ENCODE measurements at places on chromosomes 1 and 21. TPM values are rescaled to one million over a fixed set of nuclear protein-coding genes. Genes with fewer than 3 reads are reported as not detected.
A peak's percentile ranks its signal among the peaks of the same experiment; 100 is the strongest.

DNA sequence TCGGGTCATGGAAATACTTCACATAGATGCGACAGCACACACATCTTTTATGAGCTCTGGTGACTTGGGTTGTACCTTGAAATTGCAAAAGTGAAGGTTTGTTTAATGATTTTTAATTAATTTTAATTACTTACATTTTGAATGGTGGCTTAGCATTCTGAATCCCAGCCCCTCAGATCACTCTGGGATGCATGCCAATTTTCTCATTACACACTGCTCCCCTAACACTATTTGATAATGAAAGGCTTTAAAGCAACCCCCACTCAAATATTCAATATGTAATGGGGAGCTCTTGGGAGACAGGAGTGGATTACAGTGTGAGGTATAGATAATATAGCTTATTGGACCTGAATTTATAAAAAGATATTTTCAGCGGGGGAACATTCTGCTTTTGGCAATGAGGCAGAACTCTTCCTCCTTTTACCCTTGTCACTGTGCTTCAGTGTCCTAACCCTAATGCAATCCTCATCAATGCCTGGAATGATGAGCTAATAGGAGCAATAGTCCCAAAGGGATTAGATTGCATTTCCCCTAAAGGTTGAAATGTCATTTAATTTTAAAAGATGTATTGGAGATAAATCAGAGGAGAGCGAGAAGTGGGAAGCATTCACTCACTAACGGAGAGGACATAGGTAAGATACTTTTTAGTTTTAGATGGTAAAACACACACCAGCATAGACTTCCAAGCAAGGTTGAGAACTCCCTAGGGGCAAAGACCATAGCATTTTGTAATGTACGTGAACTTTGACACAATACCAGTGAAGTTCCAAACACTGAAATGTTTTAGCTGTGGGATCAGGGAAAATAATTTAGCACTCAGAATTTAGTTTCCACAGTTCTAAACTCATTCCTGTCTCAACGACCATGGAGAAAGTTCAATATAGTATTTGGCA, 384.1 kb upstream of the PLXNA2 start:
- no peak for DNase-seq

DNA sequence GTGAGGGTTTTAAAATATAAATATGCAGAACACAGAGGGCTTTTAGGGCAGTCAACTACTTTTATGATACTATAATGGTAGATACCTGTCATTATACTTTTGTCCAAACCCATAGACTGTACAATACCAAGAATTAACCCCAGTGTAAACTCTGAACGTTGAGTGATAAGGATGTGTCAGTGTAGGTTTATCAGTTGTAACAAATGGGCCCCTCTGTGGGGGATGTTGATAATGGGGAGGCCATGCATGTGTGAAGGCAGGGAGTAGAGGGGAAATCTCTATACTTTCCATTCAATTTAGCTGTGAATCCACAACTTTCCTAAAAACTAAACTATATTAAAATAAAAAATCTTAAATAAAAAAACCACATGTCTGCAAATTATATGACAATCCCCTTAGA, 193.5 kb upstream of the CAMK1G start:
- no peak for DNase-seq

- DNase-seq: no peak
Observed at GRCh38 chr1:201400852-201401230, 1.7 kb upstream of the LAD1 start.

DNA sequence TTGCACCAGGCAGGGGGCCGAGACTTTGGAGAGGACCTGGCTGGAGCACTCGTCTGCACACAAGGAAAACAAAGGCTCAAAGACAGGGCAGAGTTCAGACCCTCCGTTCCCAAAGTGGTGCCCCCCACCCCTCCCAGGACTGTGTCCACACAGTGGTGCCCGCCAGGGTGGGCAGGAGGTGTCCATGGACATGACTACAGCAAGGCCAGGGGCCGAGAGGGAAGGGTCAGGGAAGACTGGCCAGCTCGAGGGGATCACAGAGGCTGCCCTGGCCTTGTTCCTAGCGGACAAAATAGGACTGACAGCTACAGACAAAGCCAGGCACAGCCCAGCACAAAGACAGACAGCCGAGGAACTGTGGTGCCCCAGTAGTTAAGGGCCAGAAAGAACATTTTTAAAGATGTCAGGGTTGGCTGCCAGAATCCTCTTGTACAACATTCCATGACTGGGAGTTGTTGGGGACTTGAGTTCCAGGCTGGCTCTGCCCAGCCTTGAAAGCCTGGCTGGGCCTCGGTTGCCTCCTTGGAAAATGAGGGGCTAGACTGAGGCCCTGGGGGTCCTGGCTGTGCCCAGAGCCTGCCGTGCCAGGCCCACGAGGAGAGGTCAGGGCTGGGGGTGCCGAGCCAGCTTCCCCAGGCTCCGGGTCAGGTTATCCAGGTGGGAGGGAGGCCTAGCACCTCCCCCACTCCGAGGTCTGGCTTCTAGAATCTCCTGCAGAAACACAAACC, 63.7 kb downstream of the SLX9 start:
- no peak for DNase-seq

DNA sequence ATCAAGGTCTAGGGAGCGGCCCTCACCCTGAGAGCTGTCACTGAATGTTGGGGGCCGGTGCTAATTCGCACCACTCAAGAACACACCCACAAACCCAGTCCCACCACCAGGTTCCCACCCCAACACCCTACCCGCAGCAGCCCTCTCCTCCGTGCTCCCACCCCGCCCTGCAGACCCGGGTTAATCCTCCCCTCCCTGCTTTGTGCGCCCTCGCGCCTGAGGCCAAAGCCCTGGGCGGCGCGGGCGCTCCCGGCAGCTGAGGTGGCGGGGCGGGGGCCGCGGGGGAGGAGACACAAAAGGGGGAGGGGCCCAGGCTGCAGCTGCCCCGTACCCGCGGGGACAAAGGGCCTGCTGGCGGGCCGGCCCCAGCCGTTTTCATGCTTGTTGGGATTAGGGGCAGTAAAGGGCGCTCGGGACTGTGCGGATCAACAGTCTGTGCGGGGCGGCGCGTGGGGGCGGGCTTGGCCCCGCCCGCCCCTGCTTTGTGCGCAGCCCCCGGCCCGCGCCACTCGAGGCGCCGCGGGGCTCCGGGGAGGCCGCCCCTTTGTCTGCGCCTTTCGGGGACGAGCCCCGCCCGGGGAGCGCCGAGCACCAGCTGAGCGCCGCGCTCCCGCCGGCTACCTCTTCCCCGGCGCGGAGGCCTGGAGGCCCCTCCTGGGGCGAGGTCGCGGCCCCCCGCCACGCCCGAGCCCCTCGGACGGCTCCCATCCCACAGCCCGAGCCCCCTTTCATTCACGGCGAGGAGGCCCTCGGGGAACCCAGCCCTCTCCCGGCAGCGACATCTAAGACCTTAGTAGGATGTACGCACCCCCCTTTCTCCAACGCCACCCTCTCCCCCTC, 10.9 kb downstream of the C1orf216 start:
- no peak for DNase-seq

- no peak for DNase-seq
Observed at GRCh38 chr21:33203371-33203724, 26.4 kb upstream of the IFNAR2 start.

GBP5 gene
- 0.26 TPM for total RNA-seq

DNA sequence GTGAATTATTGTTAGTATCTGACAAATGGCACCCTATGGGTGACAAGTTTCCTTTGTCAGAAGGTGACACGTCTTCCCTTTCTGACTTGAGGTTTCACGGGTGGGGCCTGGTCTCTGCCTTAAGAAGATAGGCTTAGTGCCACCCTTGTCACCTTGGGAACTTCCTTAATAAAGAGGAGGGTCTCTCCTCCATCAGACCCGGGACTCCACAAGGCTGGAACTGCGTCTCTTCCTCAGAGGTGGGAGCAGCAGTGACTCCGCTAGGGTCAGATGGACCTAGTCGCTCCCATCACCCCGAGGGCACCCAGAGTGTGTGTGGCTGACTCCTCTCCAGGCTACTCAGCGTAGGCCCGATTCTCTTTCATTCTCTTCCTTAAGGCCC, 774 bp upstream of the WDTC1 start:
- no peak for DNase-seq

CHIA gene
- total RNA-seq: not detected

RGS13 gene
- total RNA-seq: not detected

EFNA3 gene
- total RNA-seq: 11.9 TPM

DNA sequence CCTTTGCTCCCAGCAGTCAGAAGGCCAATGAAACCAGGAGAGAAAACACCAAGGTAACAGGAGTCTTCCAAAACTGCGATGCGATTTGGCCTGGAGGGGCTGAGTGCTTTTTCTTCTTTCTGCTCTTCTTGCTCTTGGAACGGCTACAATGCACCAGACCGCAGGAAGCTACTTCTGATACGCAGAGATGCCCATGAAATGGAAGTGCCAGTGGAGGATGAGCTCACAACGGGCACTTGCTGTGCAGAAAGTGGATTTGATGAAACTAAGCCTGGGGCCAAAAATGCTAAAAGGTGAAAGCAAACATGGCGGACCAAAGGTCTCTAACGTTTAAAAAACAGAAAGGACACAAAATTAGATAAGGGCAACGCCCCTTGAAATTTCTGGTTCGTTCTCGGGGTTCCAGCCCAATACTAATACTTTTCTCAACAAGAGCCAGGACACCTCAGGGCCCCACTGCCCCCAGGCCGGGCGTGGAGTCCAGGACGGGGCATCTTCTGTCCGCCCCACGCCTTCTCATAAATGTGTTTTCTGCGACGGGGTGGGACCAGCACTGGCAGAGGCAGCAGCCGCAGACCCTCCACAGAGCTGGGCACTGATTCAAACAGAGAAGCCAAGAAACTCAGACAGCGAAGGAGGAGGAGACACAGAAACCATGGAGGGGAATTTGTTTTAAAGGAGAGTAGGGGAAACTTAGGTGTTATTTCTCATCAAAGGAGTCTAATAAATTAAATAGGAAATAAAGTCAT, 101.3 kb downstream of the CRYAA start:
- no peak for DNase-seq

KRTAP23-1 gene
- total RNA-seq: not detected

- DNase-seq: peak; percentile 94
Observed at GRCh38 chr1:197787056-197787455, 11.8 kb upstream of the DENND1B start.

ADAM30 gene
- total RNA-seq: not detected

DNA sequence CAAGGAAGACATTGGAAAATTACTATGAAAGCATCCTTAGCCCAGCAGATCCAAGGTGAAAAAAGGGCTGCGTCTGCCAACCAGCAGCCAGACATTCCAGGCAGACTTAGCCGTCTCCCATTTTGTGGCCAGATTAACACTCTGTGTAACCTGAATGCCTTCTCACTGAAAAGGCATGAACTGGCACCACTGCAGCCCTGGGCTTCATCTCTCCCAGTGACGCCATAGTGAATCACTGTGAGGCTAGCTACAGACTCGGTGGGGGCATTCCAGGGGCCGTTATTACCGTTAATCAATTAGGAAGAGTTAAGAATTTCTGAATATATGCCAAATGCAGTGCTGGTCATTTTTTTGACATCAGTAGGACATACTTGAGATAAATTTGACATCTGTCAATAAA, 627.4 kb downstream of the LMO4 start:
- peak; percentile 97 for DNase-seq

- no peak for DNase-seq
Observed at GRCh38 chr1:248892590-248892989, 13.4 kb upstream of the PGBD2 start.

GRCh38 chr1:223717695-223718363, 5.5 kb downstream of the CAPN2 start:
- peak; percentile 62 for DNase-seq

DNA sequence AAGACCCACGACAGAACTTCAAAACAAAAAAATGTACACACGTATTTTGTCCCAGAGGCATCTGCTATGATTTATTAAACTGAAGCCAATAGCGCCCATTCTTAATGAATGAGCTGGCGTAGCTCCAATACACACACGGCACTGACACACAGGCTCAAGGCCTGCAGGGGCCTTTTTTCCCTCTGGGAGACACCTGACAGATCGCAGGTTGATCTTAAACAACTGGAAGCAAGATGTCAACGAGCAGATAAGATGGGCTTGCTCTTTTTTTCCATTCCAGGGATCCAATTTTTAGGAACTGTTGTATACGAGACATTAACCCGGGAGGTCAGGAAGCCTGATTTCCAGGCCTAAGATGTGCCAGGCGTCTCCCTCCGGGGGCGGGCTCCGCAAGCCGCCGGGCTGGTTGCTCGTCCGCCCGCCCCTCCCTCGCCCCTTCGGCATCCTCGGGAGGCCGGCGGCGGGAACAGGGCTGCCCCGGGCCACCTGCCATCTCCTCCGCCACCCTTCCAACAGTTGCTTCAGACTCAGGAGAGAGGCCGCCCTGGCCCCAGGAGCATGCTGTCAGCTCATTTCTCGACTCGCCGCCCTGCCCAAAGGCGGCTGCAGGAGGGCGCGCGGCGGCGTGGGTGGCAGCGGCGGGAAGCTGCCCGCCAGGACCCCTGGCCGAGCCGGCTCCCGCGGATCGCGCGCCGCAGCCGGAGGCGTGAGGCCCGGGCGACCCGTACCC, 735 bp downstream of the TTC13 start:
- DNase-seq: peak; percentile 48

DNA sequence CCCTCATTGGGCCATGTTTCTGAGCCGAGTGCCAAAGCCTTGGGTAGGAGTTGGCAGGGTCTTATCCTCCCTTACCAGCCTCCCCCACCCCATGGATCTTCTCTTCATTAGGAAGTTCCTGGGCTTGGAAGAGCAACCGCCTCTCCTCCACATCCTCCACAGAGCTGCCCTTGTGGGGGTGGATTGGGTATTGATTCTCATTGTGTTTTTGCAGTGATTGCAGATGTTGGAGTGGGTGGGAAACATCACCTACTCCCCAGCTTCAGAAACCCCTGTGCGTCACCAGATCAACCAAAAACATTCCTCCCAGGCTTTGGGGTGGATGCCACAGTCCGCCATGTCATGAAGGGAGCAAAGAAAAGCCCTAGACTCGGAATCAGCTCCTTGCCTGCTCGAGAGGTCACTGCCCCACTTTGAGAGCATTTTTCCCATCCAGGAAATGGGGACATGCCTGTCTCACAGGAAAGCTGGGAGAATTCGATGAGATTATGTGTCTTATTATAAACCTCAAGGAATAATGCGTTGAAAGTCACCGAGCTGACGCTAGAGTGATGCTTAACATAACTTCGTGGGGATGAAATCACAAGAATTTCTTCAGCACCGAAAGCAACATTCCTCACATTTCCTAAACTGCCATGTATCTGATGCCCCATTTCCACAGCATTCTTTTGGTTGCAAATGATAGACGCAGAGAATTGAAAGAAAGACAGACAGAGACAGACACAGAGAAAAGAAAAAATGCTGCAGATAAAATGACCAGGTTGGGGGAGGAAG, 44.7 kb upstream of the ZBTB40 start:
- no peak for DNase-seq

DNA sequence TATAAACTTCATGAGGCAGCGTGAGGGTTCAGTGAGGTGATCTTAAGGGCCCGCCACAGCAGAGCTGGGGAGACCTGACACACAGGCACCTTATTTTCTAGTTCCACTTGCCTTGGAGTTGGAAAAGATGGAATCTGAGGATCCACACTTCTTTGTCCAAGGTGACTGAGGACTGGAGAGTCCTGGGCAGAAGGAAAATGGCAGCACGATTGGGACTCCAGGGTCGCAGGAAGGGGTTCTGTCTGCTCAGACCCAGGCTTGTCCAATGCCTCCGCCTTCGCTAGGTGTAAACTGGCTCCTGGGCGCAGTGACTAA, 1.3 kb downstream of the GALE start:
- no peak for DNase-seq
